ENCODE measurements at places on chromosomes 5 and 9. TPM values are rescaled to one million over a fixed set of nuclear protein-coding genes. Genes with fewer than 3 reads are reported as not detected.
A peak's percentile ranks its signal among the peaks of the same experiment; 100 is the strongest.

The PCDHA9 gene
- 0.25 TPM for total RNA-seq

The UBAC1 gene
- total RNA-seq, result 32.5 TPM

The CER1 gene
- total RNA-seq, result not detected

The EEIG1 gene
- 17.5 TPM for total RNA-seq

The MAPKAP1 gene
- 74.9 TPM for total RNA-seq

The SLC36A3 gene
- not detected for total RNA-seq

The PCDHB3 gene
- total RNA-seq, result 0.42 TPM

The IFNA2 gene
- not detected for total RNA-seq

The BAAT gene
- 0.14 TPM for total RNA-seq

DNA sequence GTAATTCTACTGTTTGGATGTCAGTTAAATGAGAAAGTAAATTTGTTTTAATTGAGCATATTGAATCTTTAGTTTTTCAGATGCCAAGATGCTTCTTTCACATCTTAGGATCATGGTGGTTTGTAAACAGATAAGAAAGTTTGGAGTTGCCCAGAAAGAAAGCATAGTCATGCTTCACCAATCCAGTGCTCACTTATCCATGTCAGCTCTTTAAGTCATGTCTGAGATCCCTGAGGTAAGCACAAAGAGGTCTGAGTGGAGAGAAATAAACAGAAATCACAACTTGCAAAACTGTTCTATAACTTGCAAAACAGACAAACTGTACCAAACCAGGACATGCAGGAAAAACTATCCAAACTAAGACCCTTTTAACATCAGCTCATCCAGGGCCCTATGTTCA lies 87.7 kb downstream of the OSTF1 start:
- H3K4me1 ChIP-seq, result no peaks in the 10 kb centered on the region
- no peak for DNase-seq
- no peak overlapping the region for H3K27ac ChIP-seq
- H3K36me3 ChIP-seq, result no peaks in the 10 kb centered on the region

- no peaks in the 10 kb centered on the region for H3K4me1 ChIP-seq
- H3K27me3 ChIP-seq, result no peaks in the 10 kb centered on the region
- peaks cover 19% of the 10 kb centered on the region for H3K36me3 ChIP-seq
- no peak overlapping the region for H3K27ac ChIP-seq
- H3K4me3 ChIP-seq, result no peak overlapping the region
Observed at GRCh38 chr9:130638284-130639123, 25.9 kb upstream of the PRDM12 start.

DNA sequence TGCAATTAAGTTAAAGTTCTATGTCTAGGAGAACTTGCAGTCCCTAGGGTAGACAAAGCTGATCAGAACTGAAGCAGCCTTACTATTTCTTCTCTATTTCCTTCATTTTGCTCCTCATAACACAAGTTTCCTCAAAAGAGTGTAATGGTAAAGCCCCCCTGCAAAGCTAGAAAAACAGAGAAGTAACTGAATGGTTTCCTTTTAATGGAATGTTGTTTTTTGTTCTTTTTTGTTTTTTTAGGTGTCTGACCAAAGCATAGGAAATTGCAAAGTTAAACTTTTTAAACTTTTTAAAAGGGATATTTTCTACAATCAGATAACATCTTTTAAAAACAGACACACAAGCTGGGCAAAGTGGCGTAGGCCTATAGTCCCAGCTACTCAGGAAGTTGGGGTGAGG lies 145.7 kb downstream of the TLE1 start:
- DNase-seq, result no peak
- no peak overlapping the region for H3K4me3 ChIP-seq
- H3K36me3 ChIP-seq, result no peaks in the 10 kb centered on the region
- H3K27ac ChIP-seq, result no peak overlapping the region

DNA sequence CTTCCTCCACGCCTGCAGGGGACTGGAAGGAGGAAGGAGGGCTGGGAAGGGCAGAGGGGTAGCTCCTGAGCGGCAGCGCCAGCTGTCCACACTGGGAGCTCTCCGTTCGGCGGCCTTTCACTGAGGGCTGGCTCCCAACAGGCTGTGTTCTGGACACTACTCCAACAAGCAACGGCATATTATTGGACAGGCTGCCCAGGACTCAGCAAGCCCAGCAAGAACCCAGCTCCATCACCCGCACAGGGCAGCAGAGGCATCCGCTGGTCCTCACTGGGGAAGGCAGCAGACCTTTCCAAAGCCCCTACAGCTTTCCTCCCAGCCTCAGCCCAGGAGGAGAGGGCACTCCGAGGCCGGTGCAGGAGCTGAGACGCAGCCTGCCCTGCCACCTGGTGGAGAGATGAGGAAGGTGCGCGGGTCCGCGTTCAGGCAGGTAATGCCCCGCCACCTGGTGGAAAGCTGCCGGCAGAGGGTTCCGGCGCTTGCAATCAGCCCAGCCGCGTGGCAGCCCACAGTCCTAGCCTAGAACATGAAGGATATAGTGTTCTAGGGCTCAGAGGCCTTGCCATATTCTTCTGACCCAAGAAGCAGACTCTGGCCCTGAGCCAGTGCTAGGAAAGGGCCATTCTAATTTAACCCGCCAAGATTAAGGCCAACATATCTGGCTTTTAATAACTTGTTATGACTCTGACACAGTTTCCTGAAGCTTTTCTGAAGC lies 74.4 kb downstream of the NRG2 start:
- no peaks in the 10 kb centered on the region for H3K4me1 ChIP-seq
- no peak overlapping the region for H3K4me3 ChIP-seq
- DNase-seq, result peak; percentile 89
- no peaks in the 10 kb centered on the region for H3K27me3 ChIP-seq
- H3K27ac ChIP-seq, result no peak overlapping the region
- H3K36me3 ChIP-seq, result no peaks in the 10 kb centered on the region

- no peak overlapping the region for H3K4me3 ChIP-seq
- H3K27me3 ChIP-seq, result peaks cover 47% of the 10 kb centered on the region
- no peak overlapping the region for H3K27ac ChIP-seq
- DNase-seq, result no peak
- no peaks in the 10 kb centered on the region for H3K4me1 ChIP-seq
- H3K36me3 ChIP-seq, result no peaks in the 10 kb centered on the region
Observed at GRCh38 chr9:134522502-134522848, 119.1 kb upstream of the COL5A1 start.

DNA sequence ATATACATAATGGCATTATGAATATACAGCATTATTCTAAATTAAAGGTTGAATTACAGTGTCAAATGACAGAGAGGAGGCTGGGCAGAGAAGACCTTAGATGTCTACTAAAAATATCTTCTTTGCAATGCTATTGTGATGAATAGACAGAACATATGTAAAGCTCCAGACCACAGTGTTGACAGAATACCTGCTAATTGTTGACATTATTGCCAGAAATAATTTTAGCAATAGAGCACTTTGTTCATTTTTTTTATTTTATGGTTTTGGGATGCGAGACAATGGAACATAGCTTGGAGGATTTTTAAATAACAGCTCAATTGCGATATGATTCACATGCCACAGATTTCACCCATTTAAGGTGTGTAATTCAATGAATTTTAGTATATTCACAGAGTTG lies 508.8 kb downstream of the PSAT1 start:
- DNase-seq, result no peak
- no peaks in the 10 kb centered on the region for H3K4me1 ChIP-seq
- H3K27ac ChIP-seq, result no peak overlapping the region
- H3K36me3 ChIP-seq, result no peaks in the 10 kb centered on the region

- peaks cover 53% of the 10 kb centered on the region for H3K4me1 ChIP-seq
- peak overlapping the region; percentile 77 for H3K27ac ChIP-seq
- DNase-seq, result peak; percentile 98
- no peaks in the 10 kb centered on the region for H3K27me3 ChIP-seq
Observed at GRCh38 chr5:173789031-173789920, 98.9 kb upstream of the CPEB4 start.

DNA sequence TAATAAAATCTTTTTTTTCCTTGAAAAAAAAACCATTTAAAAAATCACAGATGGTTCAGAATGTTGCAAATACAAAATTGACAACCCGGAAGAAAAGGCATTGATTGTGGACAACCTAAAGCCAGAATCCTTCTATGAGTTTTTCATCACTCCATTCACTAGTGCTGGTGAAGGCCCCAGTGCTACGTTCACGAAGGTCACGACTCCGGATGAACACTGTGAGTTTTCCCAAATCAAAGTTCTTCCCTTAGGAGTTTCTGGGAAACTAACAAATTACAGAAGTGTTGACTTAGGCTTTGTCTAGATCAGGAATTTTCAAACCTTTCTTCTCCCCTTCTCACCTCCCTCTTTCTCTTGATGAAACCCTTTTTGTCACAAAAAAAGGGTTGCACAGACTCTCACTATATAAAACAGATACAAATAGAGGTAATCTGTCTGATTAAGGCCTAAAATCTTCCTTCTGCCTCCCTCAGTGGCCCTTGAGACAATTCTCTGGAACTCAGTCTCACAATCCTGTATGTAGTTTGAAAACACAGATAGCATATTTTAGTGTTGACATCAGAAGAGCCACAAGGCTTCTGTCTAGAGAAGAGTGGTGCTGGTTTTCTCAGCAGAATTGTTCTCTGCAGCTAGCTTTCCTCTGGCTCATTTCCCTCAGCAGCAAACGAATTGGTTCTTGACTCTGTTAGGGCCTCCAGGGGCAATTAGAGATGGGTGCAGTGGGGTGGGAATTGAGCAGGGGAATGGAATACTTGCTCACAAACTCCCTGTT lies 79.5 kb downstream of the OSMR start:
- no peak overlapping the region for H3K27ac ChIP-seq
- no peak overlapping the region for H3K4me3 ChIP-seq
- H3K36me3 ChIP-seq, result peaks cover 92% of the 10 kb centered on the region
- H3K27me3 ChIP-seq, result no peaks in the 10 kb centered on the region
- H3K4me1 ChIP-seq, result no peaks in the 10 kb centered on the region

- no peaks in the 10 kb centered on the region for H3K36me3 ChIP-seq
- no peak overlapping the region for H3K4me3 ChIP-seq
- no peak for DNase-seq
- H3K27ac ChIP-seq, result peak overlapping the region; percentile 76
- peaks cover 6% of the 10 kb centered on the region for H3K4me1 ChIP-seq
- H3K27me3 ChIP-seq, result peaks cover 11% of the 10 kb centered on the region
Observed at GRCh38 chr9:113428062-113428615, 17.6 kb downstream of the C9orf43 start.

GRCh38 chr9:33852216-33852826 lies 35.4 kb downstream of the UBE2R2 start:
- H3K4me3 ChIP-seq, result no peak overlapping the region
- H3K4me1 ChIP-seq, result peaks cover 12% of the 10 kb centered on the region
- H3K27me3 ChIP-seq, result no peaks in the 10 kb centered on the region
- peak; percentile 76 for DNase-seq

- DNase-seq, result no peak
- no peaks in the 10 kb centered on the region for H3K36me3 ChIP-seq
- H3K4me3 ChIP-seq, result no peak overlapping the region
- peaks cover 9% of the 10 kb centered on the region for H3K4me1 ChIP-seq
- H3K27me3 ChIP-seq, result peaks cover 23% of the 10 kb centered on the region
Observed at GRCh38 chr9:126980231-126980630, 65.6 kb downstream of the RALGPS1 start.

- H3K4me1 ChIP-seq, result peaks cover 27% of the 10 kb centered on the region
- no peaks in the 10 kb centered on the region for H3K27me3 ChIP-seq
- H3K36me3 ChIP-seq, result no peaks in the 10 kb centered on the region
- no peak overlapping the region for H3K4me3 ChIP-seq
- no peak for DNase-seq
- no peak overlapping the region for H3K27ac ChIP-seq
Observed at GRCh38 chr5:143551820-143552251, 148.3 kb upstream of the NR3C1 start.

- no peaks in the 10 kb centered on the region for H3K27me3 ChIP-seq
- no peak overlapping the region for H3K27ac ChIP-seq
- DNase-seq, result no peak
- peaks cover 6% of the 10 kb centered on the region for H3K4me1 ChIP-seq
- H3K36me3 ChIP-seq, result no peaks in the 10 kb centered on the region
Observed at GRCh38 chr5:176366232-176366894, 1.1 kb downstream of the ARL10 start.

DNA sequence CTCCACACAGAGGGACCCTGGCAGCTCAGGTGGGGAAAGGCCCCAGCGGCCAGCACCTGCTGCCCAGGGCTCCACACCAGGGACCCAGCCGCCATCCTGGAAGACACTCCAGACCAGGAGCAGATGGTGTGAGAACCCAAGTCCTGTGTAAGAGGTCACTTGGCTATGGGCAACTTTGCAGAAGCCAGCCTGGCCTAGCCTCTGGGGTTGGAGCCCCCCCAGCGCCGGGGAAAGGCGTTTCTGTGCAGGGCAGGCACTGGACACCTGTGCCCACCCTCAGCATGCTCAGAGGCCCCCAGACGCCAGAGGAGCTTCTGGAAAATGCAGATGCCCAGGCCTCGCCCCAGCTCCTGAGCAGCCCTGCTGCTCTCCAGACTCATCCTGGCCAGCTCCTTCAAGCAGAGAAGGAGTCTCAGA lies 34.0 kb downstream of the RASGEF1C start:
- no peak for DNase-seq
- H3K27me3 ChIP-seq, result peaks cover 23% of the 10 kb centered on the region

- no peaks in the 10 kb centered on the region for H3K4me1 ChIP-seq
- H3K36me3 ChIP-seq, result no peaks in the 10 kb centered on the region
- H3K4me3 ChIP-seq, result no peak overlapping the region
- H3K27me3 ChIP-seq, result no peaks in the 10 kb centered on the region
- DNase-seq, result no peak
Observed at GRCh38 chr9:99093492-99093791, 11.5 kb upstream of the TGFBR1 start.

DNA sequence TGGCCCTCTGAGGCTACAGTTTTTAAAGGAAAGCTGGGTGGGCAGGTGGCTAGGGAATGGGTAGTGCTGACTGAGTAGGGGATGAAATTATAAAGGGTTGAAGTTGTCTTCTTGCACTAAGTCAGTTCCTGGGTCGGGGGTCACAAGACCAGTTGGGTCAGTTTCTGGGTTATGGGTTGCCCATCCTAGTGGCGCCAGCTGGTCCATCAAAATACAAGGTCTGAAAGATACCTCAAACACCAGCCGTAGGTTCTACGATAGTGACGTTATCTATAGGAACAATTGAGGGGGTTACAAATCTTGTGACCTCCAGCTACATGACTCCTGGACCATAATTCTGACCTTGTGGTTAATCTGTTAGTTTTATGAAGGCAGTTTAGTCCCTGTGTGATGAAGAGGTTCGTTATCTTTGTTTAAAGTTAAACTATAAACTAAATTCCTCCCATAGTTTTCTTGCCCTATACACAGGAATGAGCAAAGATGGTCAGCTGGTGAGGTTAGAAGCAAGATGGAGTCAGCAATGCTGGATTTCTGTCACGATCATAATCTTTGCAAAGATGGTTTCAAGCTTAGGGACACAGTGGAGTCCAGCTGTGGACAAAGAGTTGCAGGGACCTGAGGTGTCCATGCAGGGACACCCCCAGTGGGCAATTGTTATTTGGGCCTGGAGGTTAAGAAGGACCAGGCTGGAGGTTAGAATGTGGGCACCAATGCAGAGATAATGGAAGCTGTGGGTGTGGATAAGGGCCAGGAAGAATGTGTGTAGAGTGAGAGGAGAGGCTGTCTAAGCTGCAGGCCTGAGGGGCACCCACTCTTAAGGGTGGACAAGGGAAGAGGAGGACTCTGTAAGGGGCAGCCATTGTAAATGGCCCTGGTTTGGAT lies 14.0 kb upstream of the CREBRF start:
- peaks cover 26% of the 10 kb centered on the region for H3K36me3 ChIP-seq
- no peak for DNase-seq
- H3K27me3 ChIP-seq, result no peaks in the 10 kb centered on the region
- no peak overlapping the region for H3K4me3 ChIP-seq
- no peak overlapping the region for H3K27ac ChIP-seq

- H3K27ac ChIP-seq, result no peak overlapping the region
- H3K4me3 ChIP-seq, result no peak overlapping the region
- H3K27me3 ChIP-seq, result no peaks in the 10 kb centered on the region
- DNase-seq, result no peak
- H3K4me1 ChIP-seq, result peaks cover 33% of the 10 kb centered on the region
- no peaks in the 10 kb centered on the region for H3K36me3 ChIP-seq
Observed at GRCh38 chr5:68447136-68447929, 231.8 kb downstream of the PIK3R1 start.

All from MCF 10A (cell line).